PC-3 (cell line): ENCODE measurements at places on chromosomes 3 and 15. TPM values are rescaled to one million over a fixed set of nuclear protein-coding genes. Genes with fewer than 3 reads are reported as not detected.

DNA sequence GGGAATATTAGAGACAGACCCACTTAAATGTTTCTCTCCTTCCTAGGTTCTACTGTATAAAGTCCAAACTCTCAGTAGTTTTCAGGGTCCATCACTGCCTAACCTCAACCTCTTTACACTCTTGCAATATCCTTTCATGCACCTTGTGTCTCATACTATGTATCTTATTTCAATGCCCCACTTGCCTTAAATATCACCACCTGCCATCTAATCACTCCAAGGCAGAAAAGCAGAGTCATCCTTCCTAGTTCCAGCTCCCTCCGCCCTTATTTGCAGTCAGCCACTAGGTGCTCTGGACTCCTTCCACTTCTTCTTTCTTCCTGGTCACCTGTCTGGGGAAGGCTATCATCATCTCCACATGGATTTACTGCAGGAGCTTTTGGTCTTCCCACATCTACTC is 322.0 kb downstream of the MFSD1 start:
- peaks cover 13% of the 10 kb centered on the region for H3K4me1 ChIP-seq
- no peaks in the 10 kb centered on the region for H3K36me3 ChIP-seq
- no peak overlapping the region for H3K4me3 ChIP-seq
- DNase-seq: no peak
- H3K27me3 ChIP-seq: no peaks in the 10 kb centered on the region

GRCh38 chr3:105094588-105094987 is 272.1 kb upstream of the ALCAM start:
- no peaks in the 10 kb centered on the region for H3K36me3 ChIP-seq
- H3K4me3 ChIP-seq: no peak overlapping the region

GRCh38 chr15:80609512-80609946 is 85.6 kb upstream of the ABHD17C start:
- H3K4me3 ChIP-seq: no peak overlapping the region
- H3K27ac ChIP-seq: no peak overlapping the region
- H3K4me1 ChIP-seq: 0 out of 2 replicates have a peak, but pooled peaks cover 2% of the 10 kb centered on the region
- peak; percentile 9 for DNase-seq
- H3K36me3 ChIP-seq: no peaks in the 10 kb centered on the region

- no peaks in the 10 kb centered on the region for H3K36me3 ChIP-seq
- H3K4me1 ChIP-seq: no peaks in the 10 kb centered on the region
- H3K27me3 ChIP-seq: no peaks in the 10 kb centered on the region
- no peak overlapping the region for H3K27ac ChIP-seq
These were observed 8.8 kb downstream of the KLF15 start for GRCh38 chr3:126348308-126348920.

GABRA5 gene
- not detected in 2 replicates for total RNA-seq
